ENCODE measurements at places on chromosomes 7 and 10.
A peak's percentile ranks its signal among the peaks of the same experiment; 100 is the strongest.

DNA sequence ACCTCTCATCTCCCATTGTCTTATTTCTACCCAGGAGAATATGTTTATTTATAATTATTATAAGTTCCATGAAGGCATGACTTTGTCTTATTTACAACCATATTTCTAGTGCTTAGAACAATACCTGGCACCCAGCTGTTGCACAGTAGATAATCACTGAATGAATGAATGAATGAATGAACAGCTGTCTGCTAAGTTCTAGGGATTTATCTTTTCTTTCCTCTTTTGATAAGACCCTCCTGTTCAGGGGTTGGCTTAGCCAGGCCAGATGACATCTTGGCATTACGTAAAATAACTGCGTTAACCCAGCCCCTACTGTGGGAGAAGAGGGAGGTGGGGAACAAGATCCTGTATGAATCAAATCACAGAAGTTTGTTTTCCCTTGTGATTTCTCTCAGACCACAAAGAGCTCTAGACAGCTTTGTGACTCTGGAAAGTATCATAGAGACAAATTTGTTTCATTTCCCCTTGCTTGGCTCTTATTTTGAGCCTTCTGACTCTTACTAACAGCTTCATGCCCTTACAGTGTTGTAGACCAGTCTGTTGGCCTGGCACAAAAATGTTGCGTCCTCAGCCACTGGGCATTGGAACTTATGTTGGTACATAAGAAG lies 8.4 kb downstream of the ZNF862 start:
- no peak for DNase-seq

GRCh38 chr10:107487284-107487683 lies 322.8 kb upstream of the SORCS1 start:
- DNase-seq: no peak

GRCh38 chr10:102109166-102110116 lies 10.7 kb downstream of the LDB1 start:
- no peak for DNase-seq

DNA sequence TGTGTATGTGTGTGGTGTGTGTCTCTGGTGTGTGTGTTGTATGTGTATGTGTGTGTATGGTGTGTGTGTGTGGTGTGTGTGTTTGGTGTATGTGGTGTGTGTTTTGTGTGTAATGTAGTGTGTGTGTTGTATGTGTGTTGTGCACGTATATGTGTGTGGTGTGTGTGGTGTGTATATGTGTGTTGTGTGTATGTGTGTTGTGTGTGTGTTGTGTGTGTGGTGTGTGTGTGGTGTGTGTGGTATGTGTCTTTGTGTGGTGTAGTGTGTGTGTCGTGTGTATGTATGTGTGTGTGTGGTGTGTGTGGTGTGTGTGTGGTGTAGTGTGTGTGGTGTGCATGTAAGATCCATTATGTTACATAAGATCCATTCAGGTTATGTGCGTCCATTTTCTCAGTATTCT lies 21.9 kb upstream of the VIPR2 start:
- no peak for DNase-seq

DNA sequence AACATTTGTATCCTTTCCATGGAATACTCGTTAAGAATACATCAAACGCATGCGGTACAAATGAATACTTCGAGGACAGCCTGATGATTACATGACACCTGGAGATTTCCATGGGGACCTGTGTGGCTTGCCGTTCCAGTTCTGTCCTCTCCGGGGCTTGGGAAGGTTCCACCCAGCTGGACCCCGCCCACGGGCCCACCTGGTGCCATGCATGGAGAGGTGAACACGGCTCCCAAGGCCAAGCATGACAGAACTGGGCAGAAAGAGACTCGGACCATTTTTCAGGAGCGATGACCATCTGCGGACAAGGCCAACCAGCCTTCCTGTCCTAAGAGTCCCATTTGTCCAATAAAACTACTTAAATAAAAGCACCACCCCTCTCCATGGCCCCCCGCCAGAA lies 80.1 kb downstream of the TEX36 start:
- DNase-seq: no peak

DNA sequence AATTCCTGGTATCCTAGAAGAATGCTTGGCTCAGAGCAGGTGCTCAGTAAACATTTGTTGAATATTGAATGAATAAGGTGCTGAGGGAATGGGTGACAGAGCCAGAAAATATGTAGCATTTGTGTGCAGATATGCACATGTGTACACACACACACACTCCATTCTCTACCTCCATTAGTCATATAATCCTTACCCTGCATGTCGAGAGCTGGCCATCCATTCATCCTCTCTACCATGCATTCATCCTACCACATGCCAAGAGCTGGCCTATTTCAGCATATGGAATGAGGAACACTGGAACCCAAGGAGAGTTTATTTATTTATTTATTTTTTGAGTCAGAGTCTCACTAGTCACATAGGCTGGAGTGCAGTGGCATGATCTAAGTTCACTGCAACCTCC lies 284.8 kb downstream of the PLXNA4 start:
- no peak for DNase-seq

DNA sequence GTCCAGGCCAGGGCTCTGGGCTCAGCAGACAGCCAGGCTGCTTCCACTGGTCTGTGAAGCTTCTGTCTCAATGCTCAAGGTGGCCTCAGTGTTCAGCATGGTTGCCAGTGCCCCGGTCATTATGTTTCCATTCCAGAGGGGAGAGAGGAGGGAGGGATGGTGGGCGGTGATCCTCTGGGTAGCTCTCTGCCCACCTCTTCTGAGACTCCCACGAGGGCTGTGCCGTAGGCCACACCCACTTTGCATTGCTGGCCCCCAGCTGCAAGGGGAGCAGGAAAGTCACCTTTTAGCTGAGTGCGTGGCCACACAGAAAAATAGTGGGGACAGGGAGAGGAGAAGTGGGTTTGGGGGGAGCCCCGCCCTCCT lies 42.5 kb downstream of the FOXK1 start:
- no peak for DNase-seq

- no peak for DNase-seq
Observed at GRCh38 chr10:92559046-92559445, 14.8 kb downstream of the IDE start.

- DNase-seq: no peak
Observed at GRCh38 chr7:130721486-130722277, 12.3 kb downstream of the KLF14 start.

- DNase-seq: no peak
Observed at GRCh38 chr10:87092376-87092860, 2.2 kb downstream of the GLUD1 start.

GRCh38 chr7:6730343-6730633 lies 23.5 kb upstream of the ZNF12 start:
- DNase-seq: no peak

DNA sequence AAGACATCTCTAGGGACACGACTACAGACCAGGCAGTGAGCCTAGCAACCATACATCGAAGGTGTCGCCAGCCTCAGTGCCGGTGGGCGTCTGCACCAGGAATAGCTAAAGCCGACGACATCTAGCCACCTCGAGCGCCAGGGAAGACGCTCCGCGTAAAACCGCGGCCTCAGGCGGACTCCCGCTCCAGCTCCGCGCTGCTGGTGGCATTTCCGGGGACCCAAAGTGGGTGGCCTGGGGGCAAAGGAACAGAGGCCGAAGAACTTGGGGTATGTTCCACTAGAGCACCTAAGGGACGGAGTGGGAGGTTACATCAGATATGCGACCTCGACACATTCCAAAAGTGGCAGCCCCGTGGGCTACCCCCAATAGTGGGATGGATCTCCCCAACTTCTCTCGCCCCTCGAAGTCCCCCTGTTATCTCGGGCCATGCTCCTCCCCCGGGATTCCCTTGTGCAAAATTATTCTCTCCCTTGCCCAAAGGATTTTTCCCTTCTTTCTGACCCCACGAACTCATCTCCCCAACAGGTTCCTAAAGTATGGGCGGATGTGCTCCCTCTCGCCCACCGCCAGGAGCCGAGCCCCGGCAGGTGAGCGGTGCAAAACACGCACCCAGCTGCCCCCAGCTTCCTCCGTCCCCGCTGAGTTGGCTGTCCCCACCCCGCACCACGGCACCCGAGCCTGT lies 1.2 kb downstream of the KCNMA1 start:
- DNase-seq: no peak

- DNase-seq: peak; percentile 36
Observed at GRCh38 chr7:129298268-129298893, 73.6 kb downstream of the AHCYL2 start.

DNA sequence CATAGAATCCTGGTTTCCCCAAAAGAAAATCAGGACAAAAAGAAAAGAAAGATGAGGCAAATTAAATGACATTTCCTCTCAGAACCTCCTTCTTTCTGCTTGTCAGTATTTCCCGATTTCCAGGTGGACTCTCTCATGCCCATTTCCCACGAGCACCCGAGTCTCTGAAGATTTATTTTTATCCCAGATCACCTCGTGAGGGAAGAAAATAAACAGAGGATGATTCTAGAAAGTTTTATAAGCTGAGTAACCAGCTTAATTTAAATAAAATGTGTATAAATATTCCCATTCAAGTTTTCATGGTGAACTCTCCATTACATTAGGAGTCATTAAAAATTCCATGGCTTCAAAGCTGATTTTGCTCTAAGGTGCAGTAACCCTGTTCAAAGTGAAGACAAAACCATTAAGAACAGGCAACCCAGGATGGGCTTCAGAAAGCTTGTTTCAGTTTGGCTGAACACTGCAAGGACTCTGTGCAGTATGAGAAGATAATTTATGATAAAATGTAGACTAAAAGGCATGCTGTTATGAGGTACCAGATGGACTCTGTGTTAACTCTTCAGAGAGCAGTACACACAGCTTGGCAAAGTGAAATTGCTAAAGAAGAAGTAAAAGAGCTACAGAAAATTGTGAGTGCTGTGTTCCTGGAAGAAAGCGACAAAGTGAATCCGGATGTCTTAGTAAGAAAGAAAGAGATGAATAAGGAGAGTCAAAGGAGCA lies 521.3 kb upstream of the LRRN3 start:
- no peak for DNase-seq

- DNase-seq: no peak
Observed at GRCh38 chr10:36474456-36474855, 650.9 kb upstream of the ANKRD30A start.

- DNase-seq: no peak
Observed at GRCh38 chr10:4653160-4653559, 172.8 kb upstream of the AKR1E2 start.

DNA sequence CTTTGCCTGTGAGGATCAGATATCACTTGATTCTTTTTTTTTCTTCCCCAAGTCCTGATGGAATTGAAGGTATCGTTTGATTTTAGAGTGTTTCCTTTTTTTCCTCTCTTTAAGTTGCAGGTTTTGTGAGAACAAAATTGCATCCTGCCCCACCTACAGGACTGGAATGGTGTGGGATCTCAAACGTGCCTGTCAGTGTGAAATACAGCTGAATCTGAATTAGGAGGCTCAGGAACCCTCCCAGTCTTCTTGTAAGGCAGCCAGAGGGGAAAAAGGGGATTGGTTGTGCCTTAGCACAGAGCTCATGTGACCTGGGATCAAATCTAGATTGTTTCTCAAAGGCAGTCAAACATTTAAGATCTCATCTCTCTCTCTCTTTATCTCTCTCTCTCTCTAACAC lies 32.7 kb upstream of the KLHL7 start:
- no peak for DNase-seq

DNA sequence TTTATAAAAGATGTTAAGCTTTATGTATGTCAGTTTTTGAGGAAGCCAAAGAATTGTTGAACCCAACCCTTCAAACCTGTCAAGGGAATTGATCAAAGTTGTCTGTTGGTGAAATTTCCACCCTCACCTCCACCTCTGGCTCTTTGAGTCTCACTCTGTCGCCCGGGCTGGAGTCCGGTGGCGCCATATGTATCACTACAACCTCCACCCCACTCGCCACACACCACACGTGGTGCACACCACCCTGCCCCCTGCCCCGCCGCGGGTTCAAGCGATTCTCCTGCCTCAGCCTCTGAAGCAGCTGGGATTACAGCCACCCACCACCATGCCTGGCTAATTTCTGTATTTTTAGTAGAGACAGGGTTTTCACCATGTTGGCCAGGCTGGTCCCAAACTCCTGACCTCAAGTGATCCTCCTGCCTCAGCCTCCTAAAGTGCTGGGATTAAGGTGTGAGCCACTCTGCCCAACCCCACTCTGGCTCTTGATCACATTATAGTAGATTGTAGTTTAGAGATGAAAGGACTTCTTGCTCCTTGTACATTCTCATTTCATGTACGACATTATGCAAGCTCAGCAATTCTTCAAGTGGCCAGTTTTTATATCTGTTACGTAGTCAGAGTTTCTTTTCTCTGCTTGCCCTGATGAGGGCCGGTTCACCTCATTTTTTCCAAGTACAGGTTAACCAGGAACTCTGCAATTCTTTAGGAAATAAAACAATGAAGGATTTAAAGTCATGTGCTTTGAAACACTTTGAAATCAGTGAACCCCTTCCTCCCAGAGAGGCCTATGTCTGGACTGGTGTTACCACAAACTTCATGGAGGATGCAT lies 7.0 kb downstream of the BAMBI start:
- DNase-seq: no peak

- DNase-seq: no peak
Observed at GRCh38 chr7:128388145-128388485, 21.7 kb downstream of the IMPDH1 start.

GRCh38 chr7:90532231-90532929 lies 62.9 kb downstream of the PTTG1IP2 start:
- no peak for DNase-seq

DNA sequence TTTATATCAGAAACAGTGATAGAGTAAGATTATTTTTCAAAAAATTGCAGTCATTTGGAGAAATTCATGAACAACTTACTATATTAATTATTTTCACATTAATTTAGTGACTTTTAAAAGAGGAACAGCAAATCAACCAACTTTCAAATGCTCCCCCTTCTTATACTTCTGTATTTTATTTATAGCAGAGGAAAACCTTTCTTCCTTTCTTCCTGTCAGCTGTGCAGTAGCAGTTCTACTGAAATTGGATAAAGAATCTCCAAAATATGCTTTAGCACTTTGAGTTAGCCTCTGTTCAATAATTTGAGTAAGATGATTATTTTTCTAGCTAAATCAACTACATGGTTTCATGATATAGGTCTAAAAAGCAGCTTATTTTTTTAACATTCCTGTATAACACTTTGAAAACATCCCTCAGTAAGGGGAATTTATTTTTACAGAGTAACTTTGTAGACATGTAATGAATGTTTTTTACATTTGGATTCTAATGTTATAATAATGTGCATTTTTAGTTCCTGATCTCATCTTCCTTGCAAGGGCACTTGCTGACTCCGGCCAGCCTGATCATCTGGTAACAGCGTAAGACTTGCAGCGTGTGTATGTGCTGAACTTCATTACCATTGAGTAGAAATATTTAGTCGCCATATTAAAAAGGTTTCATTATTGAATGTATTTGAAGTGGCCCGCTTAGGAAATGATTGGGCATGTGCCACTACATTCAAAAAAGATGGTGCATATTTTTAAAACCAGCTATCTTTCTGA lies 158.3 kb upstream of the HDAC9 start:
- no peak for DNase-seq

DNA sequence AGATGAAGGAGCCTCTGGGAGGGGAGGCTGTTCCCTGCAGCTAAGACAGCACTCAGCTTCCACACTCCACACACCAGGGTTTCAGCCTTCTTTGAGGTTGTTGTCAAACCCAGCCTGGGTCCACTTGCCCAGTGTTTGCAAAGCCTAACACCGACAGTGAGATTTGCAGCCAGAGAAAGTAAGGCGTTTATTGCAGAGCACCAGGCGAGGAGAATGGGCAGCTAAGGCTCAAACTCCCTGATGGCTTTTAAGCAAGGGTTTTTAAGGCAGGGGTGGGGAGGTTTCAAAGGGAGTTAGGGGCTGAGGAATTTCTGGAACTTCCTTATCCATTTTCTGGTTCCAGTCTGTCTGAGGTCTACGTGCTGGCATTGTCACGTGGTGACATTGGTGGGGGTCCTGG lies 4.7 kb upstream of the ZNF775 start:
- no peak for DNase-seq

All from omental fat pad (tissue), 4 donors.